ENCODE measurements at places on chromosomes 12 and 14. TPM values are rescaled to one million over a fixed set of nuclear protein-coding genes. Genes with fewer than 3 reads are reported as not detected.

DNA sequence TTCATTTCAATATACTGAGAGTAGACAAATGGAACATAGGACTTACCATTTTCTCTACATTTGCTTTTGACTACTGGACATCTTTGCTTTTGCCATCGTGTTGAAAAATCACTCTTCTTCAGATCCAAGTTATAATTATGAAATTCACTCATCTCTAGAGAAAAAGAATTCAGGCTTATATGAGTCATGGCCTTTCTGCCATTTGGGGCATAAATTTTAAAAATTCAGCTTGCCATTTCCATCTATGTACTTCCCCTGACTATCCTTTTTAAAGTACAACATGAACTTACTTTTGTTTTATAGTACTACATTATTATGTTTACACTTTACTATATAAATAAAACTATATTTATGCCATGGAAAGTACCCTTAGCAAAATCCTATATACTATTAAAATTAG lies 3.0 kb downstream of the KLRK1 start:
- H3K4me3 ChIP-seq = no peak overlapping the region
- no peak overlapping the region for H3K27ac ChIP-seq
- no peaks in the 10 kb centered on the region for H3K36me3 ChIP-seq
- no peak for DNase-seq

The MSI1 gene
- 4.8 TPM for polyA plus RNA-seq

- H3K27me3 ChIP-seq = no peaks in the 10 kb centered on the region
- no peak overlapping the region for H3K4me3 ChIP-seq
- DNase-seq = no peak
- no peak overlapping the region for H3K27ac ChIP-seq
- no peaks in the 10 kb centered on the region for H3K36me3 ChIP-seq
Measured at GRCh38 chr12:93563807-93564538, 8.5 kb upstream of the SOCS2 start.

- H3K36me3 ChIP-seq = no peaks in the 10 kb centered on the region
- no peaks in the 10 kb centered on the region for H3K4me1 ChIP-seq
- H3K27me3 ChIP-seq = no peaks in the 10 kb centered on the region
Measured at GRCh38 chr12:105487963-105488362, 157.5 kb downstream of the C12orf75 start.

- no peaks in the 10 kb centered on the region for H3K27me3 ChIP-seq
- no peak overlapping the region for H3K27ac ChIP-seq
- no peak for DNase-seq
- H3K36me3 ChIP-seq = no peaks in the 10 kb centered on the region
- H3K4me1 ChIP-seq = peaks cover 25% of the 10 kb centered on the region
Measured at GRCh38 chr14:61716956-61717355, 21.6 kb downstream of the HIF1A start.

DNA sequence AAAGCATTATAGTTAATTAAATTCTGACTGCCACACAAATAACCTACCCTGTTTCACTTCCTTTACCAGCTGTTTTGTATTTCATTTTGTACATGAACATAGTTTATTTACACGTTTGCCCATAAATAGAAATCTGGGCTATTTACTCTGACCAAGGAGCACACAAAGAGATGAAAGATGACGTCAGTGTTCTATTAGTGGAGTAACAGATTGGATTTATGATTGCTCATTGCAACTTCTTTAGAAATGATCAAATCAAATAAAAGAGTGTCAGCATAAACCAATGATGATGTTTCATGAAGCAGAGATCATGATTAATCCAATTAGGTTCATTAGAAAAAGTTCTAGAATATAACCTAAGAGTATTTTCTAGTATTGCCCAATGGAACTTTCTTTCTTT lies 12.0 kb upstream of the RTL1 start:
- H3K27ac ChIP-seq = no peak overlapping the region
- no peaks in the 10 kb centered on the region for H3K36me3 ChIP-seq
- no peaks in the 10 kb centered on the region for H3K4me1 ChIP-seq
- no peak overlapping the region for H3K4me3 ChIP-seq

GRCh38 chr14:69674546-69675244 lies 63.3 kb downstream of the SUSD6 start:
- no peaks in the 10 kb centered on the region for H3K36me3 ChIP-seq
- H3K27ac ChIP-seq = peak overlapping the region; percentile 77
- peaks cover 34% of the 10 kb centered on the region for H3K4me1 ChIP-seq
- DNase-seq = no peak
- no peaks in the 10 kb centered on the region for H3K27me3 ChIP-seq

DNA sequence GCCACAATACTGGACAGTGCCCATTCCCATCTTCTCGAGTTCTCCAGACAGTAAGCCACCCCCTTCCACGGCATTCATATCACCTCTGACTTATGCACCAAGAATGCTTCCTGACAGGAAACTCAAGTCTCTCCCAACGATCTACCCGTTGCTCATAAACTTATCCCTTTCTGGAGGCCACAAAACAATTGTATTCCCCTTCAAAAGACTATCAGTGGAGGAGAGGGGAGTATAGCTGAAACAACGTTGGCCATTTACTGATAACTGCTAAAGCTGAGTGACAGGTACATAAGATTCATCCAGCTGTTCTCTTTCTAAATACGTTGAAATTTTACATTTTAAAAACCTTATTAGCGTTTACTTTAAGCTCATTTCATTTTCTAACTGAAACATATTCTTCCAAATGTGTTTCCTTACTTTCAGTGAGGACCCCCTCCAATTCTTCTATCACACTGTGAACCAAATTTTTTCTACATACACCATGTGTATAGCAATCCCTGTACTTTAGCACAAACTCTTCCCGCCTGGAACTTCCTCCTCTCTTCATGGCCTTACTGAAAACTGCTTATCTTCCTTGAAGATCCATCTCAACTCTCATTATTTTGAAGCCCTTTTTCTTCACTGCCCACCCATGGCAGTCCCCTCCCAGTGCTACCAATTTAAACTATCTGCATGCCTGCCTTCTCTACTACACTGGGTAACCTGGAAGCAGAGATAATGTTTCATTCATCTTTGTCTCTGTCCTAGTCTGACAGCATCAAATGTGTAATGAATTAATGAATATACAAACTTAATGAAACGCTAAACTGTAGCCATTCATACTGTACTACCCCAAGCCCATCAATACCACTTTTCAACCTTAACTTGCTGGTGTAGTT lies 28.8 kb downstream of the ATXN2 start:
- H3K27me3 ChIP-seq = no peaks in the 10 kb centered on the region
- H3K4me3 ChIP-seq = no peak overlapping the region
- H3K36me3 ChIP-seq = no peaks in the 10 kb centered on the region
- H3K27ac ChIP-seq = no peak overlapping the region

DNA sequence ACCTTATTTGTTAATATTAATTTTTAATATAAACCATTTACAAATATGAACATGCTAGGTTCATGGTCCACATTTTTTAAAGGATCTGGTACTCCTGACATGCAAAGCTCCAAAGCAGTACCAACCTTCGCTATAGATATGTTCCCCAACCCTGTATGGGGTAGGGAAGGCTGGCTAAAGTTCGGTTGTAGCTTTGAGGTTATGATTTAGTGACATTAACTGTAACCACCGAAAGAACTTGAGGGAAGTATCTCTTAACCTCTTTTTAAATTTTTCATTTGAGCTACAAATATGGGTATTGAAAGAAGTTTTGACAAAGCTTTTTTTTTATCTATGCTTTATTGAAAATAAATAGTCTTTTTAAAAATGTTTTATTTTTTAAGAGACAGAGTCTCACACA lies 115.5 kb downstream of the DYRK2 start:
- H3K4me3 ChIP-seq = no peak overlapping the region
- peaks cover 13% of the 10 kb centered on the region for H3K4me1 ChIP-seq
- no peaks in the 10 kb centered on the region for H3K27me3 ChIP-seq
- no peak for DNase-seq
- H3K36me3 ChIP-seq = no peaks in the 10 kb centered on the region

GRCh38 chr12:100573292-100574186 lies at the start of gene GAS2L3:
TSS of gene GAS2L3 (plus strand) at chr12:100573684. CDS start at chr12:100594905, 21,221 bp downstream.
- peak; percentile 95 for DNase-seq
- peak within 1 kb of the TSS; percentile 71 for H3K27ac ChIP-seq
- H3K27me3 ChIP-seq = no peaks in the 10 kb centered on the region
- H3K36me3 ChIP-seq = no peaks in the 10 kb centered on the region

- H3K4me1 ChIP-seq = no peaks in the 10 kb centered on the region
- H3K36me3 ChIP-seq = no peaks in the 10 kb centered on the region
- no peak overlapping the region for H3K4me3 ChIP-seq
Measured at GRCh38 chr12:96205908-96206307, 11.7 kb downstream of the ELK3 start.

DNA sequence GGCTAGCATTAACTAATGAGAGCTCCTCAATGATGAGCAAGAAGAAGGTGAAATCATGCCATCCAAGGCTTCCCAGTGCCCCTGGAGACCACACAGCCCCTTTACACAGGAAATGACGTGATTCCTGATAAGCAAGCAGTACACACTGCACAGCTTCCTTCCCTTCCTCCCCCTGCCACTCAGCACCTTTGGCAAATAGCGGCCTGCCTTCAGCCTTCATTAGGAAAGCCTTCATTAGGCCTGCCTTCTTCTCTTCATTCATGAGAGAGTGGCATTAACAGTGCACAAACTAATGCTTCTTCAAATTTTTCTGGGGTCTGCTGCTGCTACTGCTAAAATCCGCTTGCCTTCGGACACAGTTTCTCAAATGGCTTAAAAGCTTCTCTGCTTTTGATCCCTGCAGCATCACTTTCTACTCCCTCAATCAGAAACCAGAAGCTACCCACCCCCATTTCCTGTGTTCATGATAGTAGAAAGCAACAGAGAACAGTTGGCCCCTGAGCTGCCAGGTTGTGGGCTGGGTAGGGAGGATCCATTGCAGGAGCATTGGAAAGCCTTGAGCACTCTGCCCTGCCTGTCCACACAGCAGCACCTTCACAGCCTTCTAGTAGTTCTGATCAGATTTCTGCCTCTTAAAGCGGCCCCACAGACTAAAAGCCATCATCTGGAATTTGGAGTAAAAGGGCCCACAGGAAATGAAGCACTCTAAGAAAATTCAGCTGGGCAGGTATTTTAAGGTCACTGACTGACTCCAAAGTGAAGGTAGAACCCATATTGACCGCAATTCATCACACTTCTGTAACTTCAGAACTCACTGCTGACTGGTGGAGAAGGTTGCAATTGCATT lies 103.8 kb upstream of the ETV6 start:
- no peak overlapping the region for H3K27ac ChIP-seq
- H3K4me3 ChIP-seq = no peak overlapping the region
- H3K4me1 ChIP-seq = no peaks in the 10 kb centered on the region
- no peak for DNase-seq
- H3K27me3 ChIP-seq = no peaks in the 10 kb centered on the region

The PLEKHG3 gene
- 42.0 TPM for polyA plus RNA-seq

DNA sequence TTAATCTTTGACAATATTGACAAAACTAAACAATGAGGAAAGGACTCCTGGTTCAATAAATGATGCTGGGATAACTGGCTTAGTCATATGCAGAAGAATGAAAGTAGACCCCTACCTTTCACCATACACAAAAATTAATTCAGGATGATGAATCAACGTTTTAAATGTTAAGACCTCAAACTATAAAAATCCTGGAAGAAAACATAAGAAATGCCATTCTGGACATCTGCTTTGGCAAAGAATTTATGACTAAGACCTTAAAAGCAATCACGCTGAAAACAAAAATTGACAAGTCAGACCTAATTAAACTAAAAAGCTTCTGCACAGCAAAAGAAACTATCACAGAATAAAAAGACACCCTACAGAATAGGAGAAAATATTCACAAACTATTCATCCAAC lies 97.4 kb downstream of the LMNTD1 start:
- no peaks in the 10 kb centered on the region for H3K27me3 ChIP-seq
- no peak overlapping the region for H3K27ac ChIP-seq
- H3K36me3 ChIP-seq = no peaks in the 10 kb centered on the region
- H3K4me3 ChIP-seq = no peak overlapping the region
- no peak for DNase-seq

DNA sequence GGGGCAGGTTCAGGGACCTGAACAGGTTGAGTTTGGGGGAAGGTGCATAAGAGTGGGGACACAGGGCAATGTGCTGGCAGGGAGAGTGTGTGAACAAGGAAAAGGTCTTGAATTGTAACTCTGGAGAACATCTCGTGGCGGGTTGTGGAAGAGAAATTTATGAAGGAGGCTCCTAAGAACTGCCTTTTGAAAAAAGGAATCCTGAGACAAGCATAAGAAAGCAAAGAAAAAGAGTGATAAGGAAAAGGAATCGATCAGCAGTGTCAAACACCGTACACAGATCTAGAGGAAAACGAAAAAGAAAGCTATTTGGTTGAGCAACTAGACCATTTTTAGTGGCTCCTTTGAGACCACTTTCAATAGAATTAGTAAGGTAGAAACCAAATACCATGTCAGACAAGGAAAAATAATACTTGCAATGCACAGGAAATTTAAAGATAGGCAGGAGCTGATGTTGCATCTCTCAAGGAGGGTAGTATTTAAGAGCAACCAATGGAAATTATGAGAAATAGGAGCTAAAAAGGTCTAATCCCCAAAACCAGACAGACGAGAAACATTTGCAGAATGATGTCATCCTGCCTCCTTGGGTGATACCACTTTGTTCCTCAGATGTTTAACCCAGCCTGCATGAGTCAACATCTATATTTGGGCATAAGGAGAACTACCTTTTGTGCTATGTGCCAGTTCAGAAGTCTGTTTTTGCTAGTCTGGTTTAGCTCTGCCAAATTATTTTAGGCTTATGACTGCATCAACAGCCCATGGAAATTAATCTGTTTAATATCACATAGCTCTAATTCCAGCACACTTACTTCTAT lies 64.5 kb upstream of the STK38L start:
- no peaks in the 10 kb centered on the region for H3K36me3 ChIP-seq
- H3K4me1 ChIP-seq = peaks cover 24% of the 10 kb centered on the region
- H3K27ac ChIP-seq = peak overlapping the region; percentile 62
- DNase-seq = peak; percentile 56

DNA sequence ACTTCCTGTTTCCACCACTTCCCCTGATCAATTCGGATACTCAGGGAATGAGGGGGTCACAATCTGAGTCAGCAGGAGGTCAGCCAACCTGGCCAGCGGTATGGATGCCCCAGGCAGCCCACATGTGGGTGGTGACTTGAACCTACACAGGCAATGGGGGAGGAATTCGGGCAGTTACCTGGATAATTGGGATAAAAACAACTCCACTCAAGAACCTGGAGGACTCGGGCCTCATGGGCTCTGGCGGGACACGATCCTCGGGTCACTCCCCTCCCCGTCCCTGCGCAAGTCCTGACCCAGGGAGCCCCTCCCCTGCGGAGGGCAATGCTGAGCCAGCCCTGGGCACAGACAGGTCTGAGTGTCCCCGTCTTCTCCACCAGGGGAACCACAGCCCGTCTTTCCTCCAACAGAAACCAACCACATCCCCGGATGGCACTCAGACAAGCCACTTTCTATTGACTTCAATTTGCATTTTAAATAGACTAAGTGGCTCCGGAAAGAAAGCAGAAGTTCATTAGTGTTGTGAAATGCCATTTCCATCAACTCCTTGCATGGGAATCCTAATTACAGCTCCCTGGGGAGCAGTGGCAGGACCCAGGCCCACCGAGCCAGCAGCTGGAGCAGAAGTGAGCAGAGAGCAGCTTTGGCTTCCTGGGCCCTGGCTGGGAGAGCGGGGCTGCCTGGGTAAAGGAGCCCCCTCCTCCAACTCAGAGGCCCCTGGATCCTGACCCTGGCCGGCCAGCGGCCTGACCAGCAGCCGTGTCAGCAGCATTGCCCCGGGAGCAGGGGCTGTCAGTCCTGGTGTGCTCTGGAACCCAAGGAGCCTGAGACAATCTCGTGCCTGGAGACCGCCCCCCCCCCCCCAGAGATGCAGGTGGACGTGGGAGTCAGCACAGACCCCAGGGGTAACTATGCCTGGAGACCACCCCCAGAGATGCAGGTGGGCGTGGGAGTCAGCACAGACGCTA lies 374.1 kb downstream of the ADGRD1 start:
- H3K4me3 ChIP-seq = no peak overlapping the region
- H3K27me3 ChIP-seq = no peaks in the 10 kb centered on the region
- H3K27ac ChIP-seq = no peak overlapping the region
- DNase-seq = no peak
- H3K36me3 ChIP-seq = no peaks in the 10 kb centered on the region

All from pancreas (tissue), 10 donors.